ENCODE measurements at places on chromosomes 11 and 22.

- no peak for DNase-seq
These were observed 30.6 kb downstream of the SHANK2 start for GRCh38 chr11:71221821-71222220.

GRCh38 chr11:124870430-124870829, 5.2 kb downstream of the ROBO3 start:
- DNase-seq = no peak

GRCh38 chr11:72695354-72695753, 21.1 kb upstream of the PDE2A start:
- DNase-seq = no peak

GRCh38 chr22:20011993-20012740, 4.5 kb downstream of the ARVCF start:
- no peak for DNase-seq

DNA sequence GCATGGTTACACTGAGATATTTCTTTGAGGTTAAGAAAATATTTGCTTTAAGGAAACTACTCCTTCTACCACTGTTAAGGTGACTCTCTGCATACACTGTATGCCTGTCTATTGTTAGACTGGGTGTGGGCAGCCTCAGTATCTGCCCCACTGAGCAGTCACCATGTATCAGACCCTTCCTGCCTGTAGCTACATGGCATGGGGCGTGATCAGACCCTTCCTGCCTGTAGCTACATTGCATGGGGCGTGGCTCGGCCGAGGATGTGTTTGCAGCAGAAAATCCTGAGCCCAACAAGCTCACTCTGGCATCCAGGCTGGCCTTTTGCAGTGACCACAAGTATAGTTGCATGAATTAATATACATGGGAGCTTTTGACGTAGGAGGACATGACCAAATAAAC, 669.4 kb downstream of the OPCML start:
- no peak for DNase-seq

GRCh38 chr22:29914991-29915533, 32.1 kb downstream of the MTMR3 start:
- DNase-seq = no peak

DNA sequence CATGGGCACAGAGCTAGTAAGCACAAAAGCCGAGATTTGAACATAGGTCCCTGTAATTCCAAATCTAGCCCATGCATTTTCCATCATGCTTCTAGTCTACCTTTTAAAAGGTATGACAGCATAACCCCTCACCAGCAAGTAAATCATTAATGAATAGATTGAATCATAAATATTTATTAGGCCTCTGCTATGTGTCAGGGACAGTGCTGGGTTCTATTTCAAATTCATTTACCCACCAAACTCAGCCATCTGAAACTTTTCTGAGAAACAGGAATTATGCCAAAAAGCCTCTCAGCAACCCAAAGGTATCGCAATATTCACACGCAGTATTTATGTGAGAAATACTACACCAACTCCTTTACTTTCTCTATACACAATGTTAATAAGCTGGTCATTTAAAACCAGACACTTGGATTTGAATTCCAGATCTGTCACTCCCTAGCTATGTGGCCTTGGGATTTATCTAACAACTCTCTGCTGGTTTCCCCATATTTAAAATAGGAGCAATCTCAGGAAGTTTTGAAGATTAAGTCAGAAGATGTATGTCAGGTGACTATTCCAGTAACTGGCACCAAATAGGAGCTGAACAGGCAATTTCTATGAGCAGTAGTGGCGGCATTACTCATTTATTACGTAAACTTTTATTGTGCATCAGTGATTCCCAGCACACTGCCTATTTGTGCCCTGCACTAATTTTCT, 191.4 kb downstream of the TENM4 start:
- DNase-seq = no peak

DNA sequence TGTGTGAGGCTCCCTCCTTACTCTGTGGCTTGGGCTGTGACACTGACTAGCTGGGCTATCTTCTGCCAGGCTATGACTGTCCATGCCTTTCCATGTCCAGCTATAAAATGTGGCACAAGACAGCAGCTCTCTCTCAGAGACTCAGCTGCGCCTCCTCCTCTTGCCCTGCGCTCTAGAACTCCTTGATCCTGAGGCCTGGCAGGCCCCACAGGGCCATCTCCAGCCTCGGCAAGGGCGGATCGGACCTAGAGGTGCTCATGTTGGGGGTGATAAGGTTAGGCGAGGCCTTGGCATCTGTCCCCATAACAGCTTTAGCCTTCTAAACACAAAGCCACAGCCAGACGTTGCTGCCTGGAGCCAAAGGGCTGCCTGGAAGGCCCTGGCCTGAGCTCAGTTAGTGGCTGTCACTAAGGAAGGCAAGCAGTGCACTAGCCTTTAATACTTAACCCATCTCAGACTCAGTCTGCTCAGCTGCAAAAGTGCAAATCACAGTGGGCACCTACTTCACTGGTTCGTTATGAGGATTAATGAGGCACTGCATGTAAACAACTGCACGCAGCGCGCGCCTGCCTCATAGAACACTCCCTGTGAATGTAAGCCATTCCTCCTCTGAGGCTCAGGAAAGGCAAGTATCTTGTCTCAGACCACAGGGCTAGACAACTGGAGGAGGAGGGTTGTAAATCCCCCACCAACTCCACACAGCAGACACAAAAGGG, 1.2 kb downstream of the GUCD1 start:
- peak; percentile 26 for DNase-seq

DNA sequence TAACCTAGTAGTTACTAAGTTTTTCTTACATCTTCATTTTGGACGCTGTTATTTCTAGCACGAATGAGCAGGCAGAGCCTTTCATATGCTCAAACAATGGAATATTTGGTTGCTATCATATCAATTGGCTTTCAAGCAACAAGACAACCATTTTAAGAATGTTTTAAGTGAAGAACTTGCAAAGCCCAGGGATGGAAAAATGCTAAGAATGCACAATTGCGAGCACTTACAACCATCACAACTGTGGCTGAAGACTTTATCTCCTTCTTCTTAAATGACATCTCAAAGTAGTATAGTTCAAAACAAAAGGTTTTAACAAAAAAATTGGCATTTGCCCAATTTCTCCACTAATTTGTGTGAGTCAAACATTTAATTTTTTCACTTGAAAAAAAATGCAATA, 8.3 kb upstream of the MMP1 start:
- DNase-seq = no peak

DNA sequence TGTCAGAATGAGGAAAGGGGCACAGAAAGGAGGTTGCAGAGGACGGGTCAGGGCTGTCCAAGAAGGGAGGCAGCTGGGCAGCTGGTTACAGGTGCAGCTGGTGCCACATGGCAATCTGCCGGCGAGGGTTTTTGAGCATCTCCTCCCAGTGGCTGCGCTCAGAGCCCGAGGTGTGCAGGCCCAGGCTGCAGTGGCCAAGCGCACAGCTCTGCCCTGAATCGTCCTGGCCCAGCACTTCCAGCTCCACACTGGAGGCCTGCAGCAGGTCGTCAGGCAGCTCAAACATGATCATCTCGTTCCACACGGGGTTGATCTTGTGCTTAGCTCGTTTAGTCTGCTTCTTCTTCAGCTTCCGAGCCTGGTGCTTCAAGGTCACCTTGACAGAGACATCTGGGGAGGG, 42.2 kb downstream of the SYT13 start:
- DNase-seq = no peak

DNA sequence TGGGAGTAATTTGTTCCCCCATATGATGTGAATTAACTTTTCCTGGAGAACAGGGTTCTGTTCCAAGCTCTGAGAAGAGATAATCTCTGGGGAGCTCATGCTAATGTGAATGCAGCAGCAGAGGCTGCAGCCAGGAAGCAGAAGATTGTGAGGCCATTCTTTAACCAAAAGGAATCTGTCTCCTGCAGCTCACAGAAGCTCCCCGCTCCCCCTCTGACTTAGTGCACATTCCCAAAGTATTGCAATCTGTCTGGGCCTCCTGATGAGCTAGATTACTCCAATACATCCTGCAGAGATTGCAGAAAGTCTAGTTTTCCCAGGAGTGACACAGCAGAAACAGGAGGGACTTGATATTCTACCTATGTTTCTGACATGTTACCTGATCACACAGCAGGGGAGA, 420.6 kb upstream of the FAT3 start:
- DNase-seq = no peak

GRCh38 chr11:84663731-84664130, 963.4 kb downstream of the DLG2 start:
- no peak for DNase-seq

- no peak for DNase-seq
These were observed 36.6 kb downstream of the ARRB1 start for GRCh38 chr11:75314771-75315438.

GRCh38 chr11:105821372-105821771, 200.7 kb downstream of the MSANTD4 start:
- DNase-seq = no peak

DNA sequence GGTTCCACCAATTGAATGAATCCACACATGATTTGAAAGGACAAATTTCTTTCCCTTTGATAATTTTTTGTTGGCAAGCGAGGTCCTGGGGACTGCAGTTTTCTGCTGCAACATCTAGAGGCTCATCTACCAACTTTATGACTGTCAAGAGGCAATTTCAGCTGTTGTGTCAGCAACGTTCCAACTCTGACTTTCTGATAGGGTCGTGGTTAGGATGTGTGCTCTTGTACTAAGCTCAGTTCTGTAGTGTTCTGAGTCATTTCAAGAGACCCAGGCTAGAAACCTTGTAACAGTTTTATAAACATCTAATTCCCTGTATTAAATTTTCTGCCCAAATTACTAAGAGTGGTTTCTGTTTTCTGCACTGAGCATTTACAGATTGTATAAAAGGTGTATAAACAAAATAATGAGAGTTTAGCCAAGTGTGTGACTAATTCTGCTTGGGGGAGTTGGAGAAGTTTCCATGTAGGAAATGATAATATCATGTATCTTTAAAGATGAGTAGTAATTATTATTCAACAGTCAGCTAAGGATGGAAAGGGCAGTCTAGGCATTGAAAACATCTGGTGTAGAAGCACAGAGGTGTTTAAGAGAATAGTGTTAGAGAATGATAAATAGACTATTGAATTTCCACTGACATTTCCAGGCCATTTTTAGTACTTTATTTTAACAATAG, 72.2 kb downstream of the RBMXL2 start:
- DNase-seq = no peak

GRCh38 chr11:73321604-73322381, 13.7 kb downstream of the ARHGEF17 start:
- no peak for DNase-seq

All from stimulated activated naive CD4-positive, alpha-beta T cell (primary cell).